ENCODE measurements at places on chromosomes 5 and 9. TPM values are rescaled to one million over a fixed set of nuclear protein-coding genes. Genes with fewer than 3 reads are reported as not detected.

CAVIN4 gene
- 0.07 TPM for total RNA-seq

DDX4 gene
- total RNA-seq: not detected

- no peak for DNase-seq
These were observed 426.6 kb upstream of the WWC1 start for GRCh38 chr5:167864801-167865200.

GRCh38 chr9:121683652-121684051, 32.2 kb downstream of the DAB2IP start:
- no peak for DNase-seq

DNA sequence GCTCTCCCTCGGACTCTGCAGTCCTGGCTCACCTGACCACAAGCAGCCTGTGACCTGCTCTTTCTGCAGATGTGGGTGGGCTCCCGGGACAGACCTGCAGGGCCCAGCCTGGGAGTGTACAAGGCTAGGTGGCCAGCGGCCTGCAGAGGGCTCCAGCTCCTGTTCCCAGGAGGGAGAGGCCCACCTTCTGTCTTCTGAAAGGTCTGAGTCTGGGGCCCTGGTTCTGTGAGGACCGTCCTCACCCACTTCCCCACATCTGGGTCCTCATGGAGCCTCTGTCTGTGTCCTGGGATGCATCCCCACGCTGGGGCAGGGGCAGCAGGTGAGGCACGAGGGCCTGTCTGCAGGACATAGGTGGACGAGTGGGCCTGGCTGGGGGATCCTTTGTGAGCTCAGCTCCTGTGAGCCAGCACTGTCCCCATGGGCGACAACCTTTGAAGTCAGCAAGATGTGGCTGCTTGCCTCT, 43.7 kb downstream of the PHF2 start:
- no peak for DNase-seq

Data from activated CD4-positive, alpha-beta memory T cell treated with anti-CD3 and anti-CD28 coated beads for 36 hours (primary cell).